ENCODE measurements at places on chromosomes 12 and 14.
A peak's percentile ranks its signal among the peaks of the same experiment; 100 is the strongest.

DNA sequence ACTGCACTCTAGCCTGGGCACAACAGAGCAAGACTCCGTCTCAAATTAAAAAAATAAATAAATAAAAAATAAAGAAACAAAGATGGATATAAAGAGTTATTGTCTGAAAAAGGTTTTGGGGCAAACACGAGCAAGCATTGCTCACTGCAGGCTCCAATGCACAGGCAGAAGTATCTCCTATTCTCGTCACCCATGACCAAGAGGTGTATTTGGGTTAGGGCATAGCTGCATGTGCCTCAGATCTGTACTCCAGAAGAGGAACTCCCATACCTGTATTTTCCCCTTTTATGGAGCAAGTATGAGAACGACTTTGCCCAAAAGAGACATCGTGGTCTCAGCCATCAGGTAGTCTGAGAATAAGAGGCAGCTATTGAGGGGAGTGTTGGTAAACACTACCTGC, 10.2 kb upstream of the TCP11L2 start:
- no peak for DNase-seq

DNA sequence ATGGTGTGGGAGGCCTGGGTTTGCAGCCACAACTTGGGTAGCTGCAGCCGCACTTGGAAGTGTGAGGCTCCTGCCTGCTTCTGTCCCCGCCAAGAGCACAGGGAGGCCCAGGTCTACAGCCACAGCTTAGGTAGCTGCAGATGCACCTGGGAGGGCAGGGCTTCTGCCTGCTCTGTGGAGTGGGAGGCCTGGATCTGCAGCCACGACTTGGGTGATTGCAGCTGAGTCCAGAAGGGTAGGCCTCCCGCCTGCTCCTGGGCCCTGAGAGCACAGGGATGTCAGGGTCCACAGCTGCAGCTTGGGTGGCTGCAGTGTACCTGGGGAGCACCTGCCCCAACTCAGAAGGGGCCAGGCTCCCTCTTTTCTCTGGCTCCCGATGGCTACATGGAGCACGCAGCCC, 287.3 kb downstream of the AEBP2 start:
- DNase-seq, result no peak

- DNase-seq, result peak; percentile 70
These were observed 59.9 kb downstream of the MGST1 start for GRCh38 chr12:16407346-16407745.

DNA sequence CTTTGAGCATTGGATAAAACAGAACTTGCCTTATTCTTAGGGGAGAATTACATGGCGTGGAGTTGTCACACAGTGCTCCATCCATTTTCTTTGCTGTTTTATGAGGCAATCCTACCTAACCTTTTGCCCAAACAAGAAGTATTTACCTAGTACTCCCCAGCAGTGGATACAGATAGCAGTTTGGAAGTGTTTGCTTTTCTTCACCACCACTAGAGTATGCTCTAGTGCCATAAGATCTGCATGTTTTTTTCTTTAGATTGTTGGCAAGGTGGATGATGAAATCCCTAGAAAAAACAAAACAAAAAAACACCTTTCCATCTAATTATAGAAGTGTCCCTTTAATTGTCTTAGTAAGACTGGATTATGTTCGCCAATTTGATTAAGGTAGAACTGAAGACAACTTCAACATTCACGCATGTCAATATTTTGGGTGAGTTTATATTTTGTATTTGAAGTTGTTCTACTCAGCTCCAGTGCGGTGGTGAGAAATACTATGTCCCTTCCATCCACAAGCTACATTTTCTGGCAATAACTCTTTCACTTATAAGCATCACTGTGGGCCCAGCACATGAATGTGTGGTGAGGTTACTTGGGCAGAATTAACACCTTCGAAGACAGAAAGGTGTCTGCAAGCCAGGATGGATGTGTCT, 23.6 kb upstream of the TMEM260 start:
- DNase-seq, result no peak

DNA sequence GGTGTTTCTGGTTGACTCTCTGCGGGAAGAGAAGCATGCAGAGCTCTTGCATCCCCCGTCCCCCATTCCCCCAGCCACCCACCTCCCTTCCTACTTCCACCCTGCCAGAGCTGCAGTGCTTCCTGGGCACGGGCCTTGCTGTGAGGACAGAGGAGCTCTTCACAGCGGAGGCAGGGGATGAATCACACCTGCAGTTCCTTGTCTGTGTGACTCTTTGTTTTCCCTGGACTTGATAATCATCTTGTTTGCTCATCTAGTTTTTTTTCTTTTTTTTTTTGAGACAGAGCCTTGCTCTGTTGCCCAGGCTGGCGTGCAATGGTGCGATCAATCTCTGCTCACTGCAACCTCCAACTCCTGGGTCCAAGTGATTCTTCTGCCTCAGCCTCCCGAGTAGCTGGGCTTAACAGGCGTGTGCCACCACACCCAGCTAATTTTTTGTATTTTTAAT, 27.8 kb downstream of the ANKRD9 start:
- no peak for DNase-seq

GRCh38 chr12:47193066-47193465, 113.3 kb upstream of the AMIGO2 start:
- DNase-seq, result no peak

GRCh38 chr12:108840605-108841332, 16.6 kb downstream of the SSH1 start:
- DNase-seq, result no peak

DNA sequence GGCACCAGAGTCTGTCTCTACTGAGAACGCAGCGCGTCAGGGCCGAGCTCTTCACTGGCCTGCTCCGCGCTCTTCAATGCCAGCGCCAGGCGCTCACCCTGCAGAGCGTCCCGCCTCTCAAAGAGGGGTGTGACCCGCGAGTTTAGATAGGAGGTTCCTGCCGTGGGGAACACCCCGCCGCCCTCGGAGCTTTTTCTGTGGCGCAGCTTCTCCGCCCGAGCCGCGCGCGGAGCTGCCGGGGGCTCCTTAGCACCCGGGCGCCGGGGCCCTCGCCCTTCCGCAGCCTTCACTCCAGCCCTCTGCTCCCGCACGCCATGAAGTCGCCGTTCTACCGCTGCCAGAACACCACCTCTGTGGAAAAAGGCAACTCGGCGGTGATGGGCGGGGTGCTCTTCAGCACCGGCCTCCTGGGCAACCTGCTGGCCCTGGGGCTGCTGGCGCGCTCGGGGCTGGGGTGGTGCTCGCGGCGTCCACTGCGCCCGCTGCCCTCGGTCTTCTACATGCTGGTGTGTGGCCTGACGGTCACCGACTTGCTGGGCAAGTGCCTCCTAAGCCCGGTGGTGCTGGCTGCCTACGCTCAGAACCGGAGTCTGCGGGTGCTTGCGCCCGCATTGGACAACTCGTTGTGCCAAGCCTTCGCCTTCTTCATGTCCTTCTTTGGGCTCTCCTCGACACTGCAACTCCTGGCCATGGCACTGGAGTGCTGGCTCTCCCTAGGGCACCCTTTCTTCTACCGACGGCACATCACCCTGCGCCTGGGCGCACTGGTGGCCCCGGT, at the start of gene PTGDR:
Gene PTGDR (plus strand): TSS at position 198 of the 778 bp plus-strand sequence. CDS start 117 bp downstream, at position 315.
- no peak for DNase-seq

- DNase-seq, result no peak
These were observed 23.5 kb upstream of the NOVA1 start for GRCh38 chr14:26621364-26621763.

- DNase-seq, result no peak
These were observed 1.0 kb downstream of the PCNX1 start for GRCh38 chr14:70907996-70908934.

- no peak for DNase-seq
These were observed 251.5 kb upstream of the DCN start for GRCh38 chr12:91434081-91434480.

- no peak for DNase-seq
These were observed 912.7 kb upstream of the LRFN5 start for GRCh38 chr14:40694023-40694422.

- DNase-seq, result no peak
These were observed 1.0 kb downstream of the HOMEZ start for GRCh38 chr14:23284654-23285529.

- DNase-seq, result no peak
These were observed 63.6 kb downstream of the DAAM1 start for GRCh38 chr14:59251811-59252771.

- peak; percentile 60 for DNase-seq
These were observed 6.1 kb upstream of the CD9 start for GRCh38 chr12:6193853-6194815.

DNA sequence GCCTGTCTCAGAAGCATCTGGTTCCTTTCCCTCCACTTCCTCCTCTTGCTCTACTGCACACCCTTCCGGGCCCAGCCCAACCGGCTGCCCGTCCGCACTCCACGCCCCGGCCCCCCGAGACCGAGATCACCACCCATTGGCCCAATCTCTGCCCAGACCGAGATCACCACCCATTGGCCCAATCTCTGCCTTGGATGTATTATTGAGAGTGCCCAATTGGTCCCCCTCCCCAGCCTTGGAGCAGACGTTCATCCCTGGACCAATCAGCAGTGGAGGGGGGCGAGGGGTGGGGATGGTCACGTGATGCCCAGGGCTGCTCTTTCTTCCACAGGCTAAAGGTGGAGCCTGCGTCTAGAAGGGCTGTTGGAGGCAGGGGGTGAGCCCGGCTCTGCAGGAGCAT, 75.6 kb upstream of the TMEM132C start:
- DNase-seq, result no peak

- no peak for DNase-seq
These were observed 838.0 kb downstream of the RPS29 start for GRCh38 chr14:48748151-48748675.

GRCh38 chr14:33985242-33985641, 34.4 kb upstream of the EGLN3 start:
- no peak for DNase-seq

Data from CD14-positive monocyte (primary cell).